ENCODE measurements at places on chromosomes 5 and 9.

DNA sequence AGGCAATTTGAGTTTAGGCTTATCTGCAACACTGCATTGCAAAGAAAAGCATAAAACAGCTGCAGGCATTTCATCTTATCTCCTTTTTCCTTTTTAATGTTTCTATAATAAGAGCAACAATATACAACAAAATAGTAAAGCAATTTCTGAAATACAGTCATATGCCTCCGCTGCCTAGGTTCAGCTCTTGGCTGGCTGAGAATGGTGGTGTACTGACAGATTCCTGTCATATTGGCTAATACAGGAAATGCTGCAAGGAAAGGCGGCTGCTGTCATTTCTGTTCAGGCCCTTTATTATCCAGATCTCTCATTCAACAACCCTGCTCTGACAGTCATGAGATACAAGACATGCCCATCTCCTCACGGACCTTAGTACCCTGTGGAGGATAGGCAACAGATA lies 677.0 kb downstream of the TAF11L14 start:
- DNase-seq: no peak

GRCh38 chr5:60060389-60060788 lies 166.9 kb upstream of the PDE4D start:
- no peak for DNase-seq

DNA sequence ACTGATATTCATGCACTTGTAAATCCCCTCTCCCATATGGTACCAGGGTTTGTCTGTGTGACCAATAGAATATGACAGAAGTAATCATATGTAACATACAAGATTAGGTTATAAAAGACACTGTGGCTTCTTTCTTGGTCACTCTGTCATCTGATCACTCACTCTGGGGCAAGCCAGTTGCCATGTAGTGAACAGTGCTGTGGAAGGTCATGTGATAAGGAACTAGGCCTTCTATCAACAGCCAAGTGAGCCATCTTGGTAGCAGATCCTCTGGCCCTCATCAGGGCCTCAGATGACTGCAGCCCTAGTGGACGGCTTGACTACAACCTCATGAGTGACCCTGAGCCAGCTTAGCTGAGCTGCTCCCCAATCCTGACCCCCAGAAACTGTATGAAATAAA lies 30.0 kb upstream of the MATR3 start:
- no peak for DNase-seq

DNA sequence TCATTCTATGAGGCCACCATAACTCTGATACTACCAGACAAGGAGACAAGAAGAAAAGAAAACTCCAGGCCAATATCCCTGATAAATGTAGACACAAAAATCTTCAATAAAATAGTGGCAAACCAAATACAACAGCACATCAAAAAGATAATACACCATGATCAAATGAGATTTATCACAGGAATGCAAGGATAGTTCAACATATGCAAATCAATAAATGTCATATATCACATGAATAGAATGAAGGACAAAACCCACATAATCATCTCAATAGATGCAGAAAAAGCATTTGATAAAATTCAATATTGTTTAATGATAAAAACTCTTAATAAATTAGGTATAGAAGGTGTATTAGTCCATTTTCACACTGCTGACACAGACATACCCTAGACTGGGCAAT lies 139.9 kb downstream of the ADAMTS6 start:
- DNase-seq: no peak

- no peak for DNase-seq
Observed at GRCh38 chr9:69078581-69078980, 43.0 kb downstream of the FXN start.

GRCh38 chr9:4435197-4435596 lies 55.1 kb upstream of the SLC1A1 start:
- no peak for DNase-seq

DNA sequence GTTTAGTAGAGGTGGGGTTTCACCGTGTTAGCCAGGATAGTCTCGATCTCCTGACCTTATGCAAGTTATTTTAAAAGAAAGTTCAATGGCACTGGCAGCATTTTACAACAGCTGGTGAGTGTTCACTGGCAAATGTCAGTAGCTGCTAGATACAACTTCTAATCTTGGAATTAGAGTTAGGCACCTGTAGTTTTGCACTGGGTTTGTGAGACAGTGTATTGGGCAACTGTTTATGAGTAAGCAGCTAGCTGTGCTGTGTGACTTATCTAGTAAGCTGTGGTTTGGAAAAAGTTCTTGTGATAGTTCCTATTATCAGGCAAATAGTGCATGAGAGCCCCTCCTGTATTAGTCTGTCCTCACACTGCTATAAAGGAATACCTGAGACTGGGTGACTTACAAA lies 61.5 kb downstream of the UBE2QL1 start:
- DNase-seq: no peak

GRCh38 chr5:103497781-103498180 lies 64.8 kb downstream of the NUDT12 start:
- no peak for DNase-seq

- no peak for DNase-seq
Observed at GRCh38 chr9:105198865-105199264, 45.6 kb upstream of the SLC44A1 start.

DNA sequence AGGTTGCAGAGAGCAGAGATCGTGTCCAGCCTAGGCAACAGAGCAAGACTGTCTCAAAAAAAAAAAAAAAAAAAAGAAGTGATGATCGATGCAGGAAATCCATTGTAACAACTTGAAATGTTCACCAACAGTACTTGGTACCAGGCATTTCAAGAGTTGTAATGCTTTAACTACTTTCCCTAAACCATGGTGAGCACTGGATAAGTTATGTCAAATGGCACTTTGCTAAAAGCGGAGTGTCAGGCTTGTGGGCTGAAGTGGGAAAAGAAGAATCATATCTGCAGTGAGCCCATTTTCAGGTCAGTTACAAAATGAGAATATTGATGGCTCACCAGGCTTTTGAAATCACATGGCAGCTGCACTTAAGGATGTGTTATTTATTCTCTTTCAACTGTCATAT lies 202.2 kb downstream of the RFK start:
- no peak for DNase-seq

DNA sequence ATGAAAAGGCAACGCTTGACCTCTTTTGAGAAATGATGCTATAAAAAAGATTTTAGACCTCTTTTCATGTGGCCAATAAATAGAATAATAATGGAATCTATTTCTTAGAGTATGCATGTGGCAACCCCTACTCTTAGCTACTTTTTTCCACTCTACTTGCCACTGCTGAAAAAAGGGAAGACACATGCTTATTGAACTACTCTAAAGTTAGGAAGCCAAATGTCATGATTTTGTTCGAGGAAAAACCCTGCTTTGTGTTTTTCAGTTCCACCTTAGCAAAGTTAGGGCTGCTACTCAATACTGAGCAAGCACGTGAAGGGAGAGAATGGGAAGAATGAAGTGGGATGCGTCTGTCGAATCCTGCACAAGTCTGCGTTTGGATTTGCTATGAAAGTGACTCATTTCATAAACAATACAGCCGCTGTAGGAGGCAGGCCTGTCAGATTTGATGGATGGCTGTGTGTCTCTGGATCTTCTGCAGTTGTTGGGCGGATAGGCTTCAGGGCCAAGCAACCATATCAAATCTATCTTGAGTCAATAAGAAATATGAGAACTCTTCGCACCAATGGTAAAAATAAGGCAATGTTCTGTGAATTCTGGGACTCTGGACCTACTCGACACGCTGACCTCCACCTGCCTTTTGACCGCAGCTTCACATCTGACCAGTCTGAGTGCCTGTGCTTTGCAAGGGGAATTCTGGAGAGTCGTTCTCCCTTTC lies 333.6 kb downstream of the PIK3R1 start:
- no peak for DNase-seq

- DNase-seq: no peak
Observed at GRCh38 chr9:113614843-113615648, 151.5 kb downstream of the RGS3 start.

GRCh38 chr9:89668216-89668865 lies 63.5 kb downstream of the GADD45G start:
- no peak for DNase-seq

GRCh38 chr9:14180093-14180959 lies 133.6 kb downstream of the NFIB start:
- DNase-seq: no peak

- no peak for DNase-seq
Observed at GRCh38 chr5:66982470-66982869, 214.1 kb downstream of the CD180 start.

GRCh38 chr9:129141066-129142041 lies 30.1 kb downstream of the PTPA start:
- DNase-seq: no peak

GRCh38 chr5:116421080-116421629 lies 153.5 kb downstream of the SEMA6A start:
- no peak for DNase-seq

GRCh38 chr5:149671544-149671943 lies 58.6 kb upstream of the PPARGC1B start:
- no peak for DNase-seq

DNA sequence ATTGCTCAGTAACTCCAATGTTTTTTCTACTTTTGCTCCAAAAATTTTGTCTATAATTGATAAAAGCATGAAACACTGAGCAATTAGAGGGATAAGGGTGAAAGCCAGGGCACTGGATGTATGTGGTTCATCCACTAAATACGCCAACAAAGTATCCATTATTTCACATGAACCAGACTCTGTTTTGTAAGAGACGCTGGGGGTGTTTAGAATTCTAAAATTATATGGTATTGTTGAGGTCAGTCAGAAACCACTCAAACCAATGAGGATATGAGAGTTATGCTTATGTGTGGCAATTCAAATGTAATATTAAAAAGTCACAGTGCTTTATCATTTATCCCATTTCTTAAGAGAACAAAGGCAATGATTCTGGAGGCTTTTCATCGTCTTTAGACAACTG lies 220.2 kb downstream of the EFNA5 start:
- no peak for DNase-seq

DNA sequence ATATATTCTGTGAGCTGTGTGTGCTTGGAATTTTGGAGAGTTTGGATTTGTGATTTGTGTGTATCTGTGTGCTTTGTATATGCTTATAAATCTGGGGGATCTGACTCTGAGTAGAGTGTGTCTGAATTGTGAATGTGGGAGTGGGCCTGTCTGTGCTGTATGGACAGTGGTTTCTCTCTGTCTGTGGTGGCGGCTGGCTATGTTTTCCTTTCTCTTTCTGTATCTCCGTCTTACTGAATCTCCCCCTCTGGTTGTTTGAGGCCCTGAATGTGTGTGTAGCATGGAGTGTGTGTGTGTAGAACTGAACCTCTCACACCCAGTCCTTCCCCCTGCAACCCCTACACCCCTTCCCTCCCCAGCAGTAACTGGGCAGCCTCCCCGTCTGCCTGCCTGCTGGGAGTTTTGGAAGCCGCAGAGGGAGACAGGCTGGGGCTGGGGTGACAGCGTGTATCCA lies 4.7 kb downstream of the CXXC5 start:
- DNase-seq: no peak

GRCh38 chr9:89383721-89384300 lies 65.5 kb downstream of the SECISBP2 start:
- no peak for DNase-seq

GRCh38 chr5:154818471-154819116 lies 31.8 kb downstream of the FAXDC2 start:
- no peak for DNase-seq

- no peak for DNase-seq
Observed at GRCh38 chr5:170590566-170590965, 86.7 kb downstream of the KCNIP1 start.

GRCh38 chr9:89592213-89592815 lies 12.5 kb upstream of the GADD45G start:
- no peak for DNase-seq

GRCh38 chr5:133652951-133653759 lies 40.8 kb upstream of the FSTL4 start:
- DNase-seq: no peak

DNA sequence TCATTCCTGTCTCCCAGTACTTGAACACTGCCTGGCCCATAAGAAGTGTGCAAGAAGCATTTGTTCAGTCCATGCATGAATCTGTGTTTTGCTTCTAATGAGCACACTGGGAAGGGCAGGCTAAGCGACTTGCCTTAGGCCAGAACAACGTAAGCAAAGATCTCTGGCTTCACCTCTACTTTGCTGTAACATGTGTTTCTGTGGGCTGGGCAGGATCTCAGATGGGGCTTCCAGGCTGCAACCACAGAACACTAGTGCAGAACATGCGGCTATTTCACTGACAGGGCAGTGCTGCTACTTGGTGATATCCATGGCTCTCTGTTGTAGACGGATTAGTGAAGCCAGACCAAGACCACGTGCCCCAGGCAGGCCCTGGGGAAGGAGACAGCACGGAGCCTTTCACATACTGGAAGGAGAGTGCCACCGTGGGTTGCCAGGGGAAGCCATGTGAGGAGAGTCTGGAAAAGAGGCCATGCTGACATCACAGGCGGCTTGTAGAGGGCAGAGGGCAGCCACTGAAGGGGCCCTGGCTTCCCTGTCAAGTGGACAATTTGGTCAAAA lies 9.9 kb downstream of the DIRAS2 start:
- no peak for DNase-seq

- no peak for DNase-seq
Observed at GRCh38 chr5:167769846-167770413, 521.5 kb upstream of the WWC1 start.

DNA sequence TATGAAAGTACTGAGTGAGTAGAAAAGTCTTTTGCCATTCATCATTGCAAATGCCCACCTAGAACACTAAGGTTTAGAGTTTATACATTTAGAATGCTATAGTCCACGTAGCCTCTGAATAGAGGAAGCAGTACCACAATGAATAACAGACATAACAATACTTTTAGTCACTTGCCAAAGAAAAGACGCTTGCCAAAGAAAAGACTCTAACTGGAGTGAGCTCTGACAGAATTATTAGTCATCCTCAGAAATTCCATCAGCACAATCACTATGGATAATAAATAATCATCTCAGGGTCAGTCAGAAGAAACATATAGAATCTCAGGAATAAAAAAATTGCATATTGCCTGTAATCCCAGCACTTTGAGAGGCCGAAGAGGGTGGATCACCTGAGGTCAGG lies 168.5 kb upstream of the TARS1 start:
- no peak for DNase-seq

- no peak for DNase-seq
Observed at GRCh38 chr5:42366051-42366450, 57.2 kb upstream of the GHR start.

GRCh38 chr9:806285-807156 lies 35.0 kb upstream of the DMRT1 start:
- DNase-seq: no peak

- no peak for DNase-seq
Observed at GRCh38 chr5:149037817-149038216, 25.0 kb downstream of the SH3TC2 start.

DNA sequence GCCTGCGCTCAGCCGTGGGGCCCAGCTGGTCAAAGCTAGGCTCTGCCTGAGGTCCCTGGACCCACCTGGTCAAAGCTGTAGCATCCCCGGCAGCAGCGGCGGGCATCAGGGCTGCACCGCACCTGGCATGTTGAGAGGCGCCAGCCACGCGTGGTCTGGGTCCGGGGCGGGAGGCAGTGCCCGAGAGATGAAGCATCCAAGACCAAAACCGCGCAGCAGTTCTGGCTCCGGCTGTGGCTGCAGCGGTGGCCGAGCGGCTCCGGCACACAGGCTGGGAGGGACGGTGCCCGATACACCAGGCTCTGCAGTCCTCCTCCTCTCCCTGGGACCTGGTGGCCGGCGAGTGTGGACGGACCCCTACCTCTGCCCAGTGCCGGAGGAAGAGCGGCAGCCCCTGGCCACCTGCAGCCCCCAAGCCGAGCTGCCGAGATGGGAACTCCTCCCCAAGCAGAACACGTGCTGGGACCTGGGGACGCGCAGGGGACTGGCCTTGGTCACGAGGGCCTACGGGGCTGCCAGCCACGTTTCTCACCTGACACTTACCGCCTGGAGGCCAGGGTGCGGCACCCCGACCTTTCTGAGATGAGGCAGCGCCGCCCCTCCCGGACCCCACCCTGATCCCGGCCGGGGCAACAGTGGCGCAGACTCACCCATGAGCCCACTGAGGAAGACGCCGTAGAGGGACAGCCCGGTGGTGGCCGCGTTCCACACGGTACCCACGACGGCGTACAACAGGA lies 33.0 kb downstream of the SLC9A3 start:
- no peak for DNase-seq
